NCI-H1417 (cell line): ENCODE measurements at places on chromosomes 11 and 22.

DNA sequence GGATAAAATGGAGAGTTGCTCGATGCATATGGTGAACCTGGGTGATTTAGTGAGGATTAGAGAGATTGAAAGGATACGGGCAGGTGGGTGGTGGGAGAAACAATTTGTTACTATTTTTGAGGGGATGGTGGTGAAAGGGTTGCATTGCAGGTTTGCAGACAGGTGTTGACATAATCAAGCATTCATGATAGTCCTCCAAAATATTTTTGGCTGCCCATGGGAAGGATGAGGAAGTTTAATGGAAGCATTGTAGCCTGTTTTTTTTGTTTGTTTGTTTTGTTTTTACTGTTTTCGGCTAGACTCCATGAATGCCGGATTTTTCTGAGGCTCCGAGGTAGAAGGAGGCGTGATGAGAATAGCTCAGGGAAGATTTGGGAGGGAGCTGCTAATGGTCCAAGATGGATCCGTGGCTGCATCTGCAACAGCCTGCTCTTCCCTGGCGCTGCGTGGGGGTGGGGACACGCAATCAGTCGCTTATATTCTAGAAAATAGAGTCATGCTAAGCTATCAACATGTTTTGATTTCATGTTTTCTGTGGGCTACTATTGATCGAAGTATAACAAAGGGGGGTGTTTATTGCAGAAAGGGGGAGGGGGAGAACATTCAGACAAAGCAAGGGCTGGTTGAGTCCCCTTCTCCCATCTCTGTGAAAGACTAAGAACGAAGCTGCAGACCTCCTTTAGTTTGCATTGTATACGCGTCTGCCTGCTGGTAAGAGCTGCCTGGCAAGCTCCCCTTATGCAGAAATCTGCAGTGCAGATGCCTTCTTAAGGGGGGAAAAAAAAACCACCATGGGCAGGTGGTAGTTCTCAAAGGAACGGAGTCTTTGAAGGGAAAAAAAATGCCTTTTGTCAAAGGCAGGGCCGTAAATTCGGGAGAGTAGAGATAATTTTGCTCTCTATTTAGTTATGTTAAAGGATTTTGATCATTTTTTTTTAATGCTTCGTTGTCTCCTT is 1.0 kb downstream of the RTN3 start:
- DNase-seq = peak; percentile 74

- DNase-seq = no peak
Observed at GRCh38 chr11:64090806-64091516, 55.2 kb downstream of the FLRT1 start.

DNA sequence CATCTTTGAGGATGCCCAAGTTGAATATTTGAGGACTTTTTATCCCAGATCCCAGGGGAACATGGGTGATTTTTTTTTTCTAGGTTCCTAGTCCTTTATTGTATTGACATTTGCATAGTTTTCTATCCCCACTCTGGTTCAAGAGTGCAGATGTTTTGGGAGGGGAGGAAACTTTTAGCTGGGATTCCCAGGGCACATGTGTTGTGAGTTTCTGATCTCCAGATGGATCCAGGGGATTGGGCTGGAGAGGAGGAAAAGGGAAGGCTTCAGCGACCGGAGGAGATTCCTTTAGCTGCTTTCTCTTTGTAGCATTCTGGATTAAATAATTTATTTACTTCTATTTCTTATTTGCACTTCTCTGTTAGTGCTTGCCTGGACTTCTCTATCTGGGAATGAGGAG is 14.7 kb upstream of the SORL1-AS1 start:
- no peak for DNase-seq

DNA sequence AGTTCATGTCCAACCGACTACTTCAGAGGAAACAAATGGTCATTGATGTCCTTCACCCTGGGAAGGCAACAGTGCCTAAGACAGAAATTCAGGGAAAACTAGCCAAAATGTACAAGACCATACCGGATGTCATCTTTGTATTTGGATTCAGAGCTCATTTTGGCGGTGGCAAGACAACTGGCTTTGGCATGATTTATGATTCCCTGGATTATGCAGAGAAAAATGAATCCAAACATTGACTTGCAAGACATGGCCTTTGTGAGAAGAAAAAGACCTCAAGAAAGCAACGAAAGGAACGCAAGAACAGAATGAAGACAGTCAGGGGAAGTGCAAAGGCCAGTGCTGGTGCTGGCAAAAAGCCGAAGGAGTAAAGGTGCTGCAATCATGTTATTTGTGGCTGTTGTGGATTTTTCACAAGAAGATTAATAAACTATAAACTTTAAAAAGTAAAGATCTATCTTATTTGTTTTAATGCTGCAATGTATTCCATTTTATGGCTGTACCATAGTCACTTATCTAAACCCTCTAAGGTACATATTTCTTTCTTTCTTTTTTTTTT is 20.1 kb upstream of the HIPK3 start:
- no peak for DNase-seq

- DNase-seq = no peak
Observed at GRCh38 chr11:31959716-31960115, 131.2 kb upstream of the RCN1 start.

DNA sequence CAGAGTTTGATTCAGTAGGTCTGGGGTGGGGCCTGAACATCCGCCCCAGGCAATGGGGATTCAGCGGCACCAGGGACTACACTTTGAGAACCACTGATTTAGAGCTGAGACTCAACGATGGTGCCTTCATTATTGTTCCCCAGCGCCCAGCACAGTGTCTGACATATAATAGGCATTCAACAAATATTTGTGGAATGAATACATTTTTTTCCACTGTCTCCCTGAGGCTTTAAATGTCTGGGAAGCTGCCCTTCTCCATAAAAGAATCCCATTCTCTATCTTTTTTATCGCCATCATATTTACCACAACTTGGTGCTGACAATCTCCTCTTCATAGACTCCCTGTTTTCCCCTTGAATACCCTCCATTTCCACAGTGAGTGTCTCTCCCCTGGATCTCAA is 23.6 kb upstream of the LMO2 start:
- no peak for DNase-seq

- no peak for DNase-seq
Observed at GRCh38 chr22:43269646-43270045, 73.5 kb downstream of the SCUBE1 start.

DNA sequence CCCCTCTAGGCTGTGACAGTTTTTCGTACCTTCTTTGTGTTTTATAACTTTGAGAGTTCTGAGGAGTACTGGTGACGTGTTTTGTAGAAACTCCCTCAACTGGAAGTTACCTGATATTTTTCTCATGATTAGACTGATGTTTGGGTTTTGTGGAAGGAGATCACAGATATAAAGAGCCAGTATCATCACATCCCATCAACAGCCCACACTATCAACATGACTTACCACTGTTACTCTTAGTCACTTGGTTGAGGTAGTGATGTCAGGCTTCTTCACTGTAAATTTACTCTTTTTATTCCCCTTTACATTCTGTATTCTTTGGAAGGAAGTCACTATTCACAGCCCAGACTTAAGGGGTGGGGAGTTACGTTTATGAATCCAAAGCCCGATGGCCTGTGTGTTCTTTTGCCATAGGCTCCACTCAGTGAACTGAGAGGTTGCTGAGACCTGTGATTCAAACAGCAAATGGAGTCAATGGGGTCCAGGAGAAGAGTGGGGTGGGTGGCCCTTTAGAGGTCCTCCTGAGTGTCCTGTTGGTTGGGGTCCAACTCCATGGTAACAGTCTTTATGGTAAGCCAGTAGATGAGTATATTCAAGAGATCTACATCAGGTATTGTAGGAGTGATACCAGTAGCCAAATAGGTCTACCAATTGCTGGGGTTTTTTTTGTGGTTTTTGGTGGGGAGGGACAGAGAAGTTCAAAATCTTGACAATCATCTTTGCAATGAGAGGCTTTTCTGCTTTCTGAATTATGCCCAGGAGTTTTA is 15.2 kb upstream of the MS4A4E start:
- DNase-seq = no peak

GRCh38 chr11:19767627-19768151 is 55.1 kb downstream of the NAV2 start:
- no peak for DNase-seq

- DNase-seq = no peak
Observed at GRCh38 chr11:61526956-61527731, 18.6 kb downstream of the LRRC10B start.

DNA sequence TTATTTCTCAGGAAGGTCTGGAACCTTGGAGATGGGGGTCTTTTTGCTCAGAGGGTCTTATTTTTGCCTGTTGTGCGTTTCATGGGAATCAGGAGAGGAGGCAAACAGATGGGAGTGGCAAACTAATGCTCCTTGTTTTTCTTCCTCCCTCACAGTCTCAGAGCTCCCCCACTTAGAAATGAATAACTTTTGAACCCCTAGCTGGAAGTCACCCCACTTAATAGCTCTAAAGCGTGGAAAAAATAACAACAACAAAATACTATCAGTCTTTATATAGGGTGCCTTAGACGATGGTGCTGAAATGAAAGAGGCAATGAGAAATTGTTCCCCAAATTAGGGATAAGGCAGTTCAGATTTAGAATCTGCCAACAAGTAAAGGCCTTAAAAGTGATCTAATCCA is 76.8 kb upstream of the BDNF start:
- DNase-seq = no peak

- peak; percentile 44 for DNase-seq
Observed at GRCh38 chr22:50531546-50531961, 1.7 kb upstream of the TYMP start.

DNA sequence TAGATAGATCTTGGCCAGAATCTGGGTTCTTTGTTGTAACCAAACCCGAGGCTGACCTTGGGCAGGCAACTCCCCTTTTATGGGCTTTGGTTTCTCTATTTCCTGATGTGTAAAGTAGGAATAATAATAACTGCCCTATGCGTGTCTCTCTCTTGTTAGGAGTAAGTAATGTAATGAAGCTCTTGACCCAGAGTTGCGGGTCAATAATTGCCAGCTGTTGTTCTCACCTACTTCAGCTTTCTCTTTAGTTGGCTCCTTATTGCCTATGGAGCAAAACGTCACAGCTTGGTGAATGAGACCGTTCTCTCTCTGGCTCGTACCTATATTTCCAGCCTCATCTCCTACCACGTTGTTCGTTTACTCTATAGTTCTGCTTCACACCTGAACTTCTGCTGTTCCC is 56.6 kb upstream of the KIRREL3 start:
- peak; percentile 32 for DNase-seq

GRCh38 chr22:36673821-36674220 is 29.7 kb downstream of the CACNG2 start:
- DNase-seq = no peak

- no peak for DNase-seq
Observed at GRCh38 chr11:3157381-3158130, 7.6 kb downstream of the OSBPL5 start.

GRCh38 chr11:127362754-127363308 is 362.3 kb upstream of the KIRREL3 start:
- no peak for DNase-seq

- DNase-seq = no peak
Observed at GRCh38 chr11:108218912-108219783, 3.3 kb downstream of the NPAT start.

DNA sequence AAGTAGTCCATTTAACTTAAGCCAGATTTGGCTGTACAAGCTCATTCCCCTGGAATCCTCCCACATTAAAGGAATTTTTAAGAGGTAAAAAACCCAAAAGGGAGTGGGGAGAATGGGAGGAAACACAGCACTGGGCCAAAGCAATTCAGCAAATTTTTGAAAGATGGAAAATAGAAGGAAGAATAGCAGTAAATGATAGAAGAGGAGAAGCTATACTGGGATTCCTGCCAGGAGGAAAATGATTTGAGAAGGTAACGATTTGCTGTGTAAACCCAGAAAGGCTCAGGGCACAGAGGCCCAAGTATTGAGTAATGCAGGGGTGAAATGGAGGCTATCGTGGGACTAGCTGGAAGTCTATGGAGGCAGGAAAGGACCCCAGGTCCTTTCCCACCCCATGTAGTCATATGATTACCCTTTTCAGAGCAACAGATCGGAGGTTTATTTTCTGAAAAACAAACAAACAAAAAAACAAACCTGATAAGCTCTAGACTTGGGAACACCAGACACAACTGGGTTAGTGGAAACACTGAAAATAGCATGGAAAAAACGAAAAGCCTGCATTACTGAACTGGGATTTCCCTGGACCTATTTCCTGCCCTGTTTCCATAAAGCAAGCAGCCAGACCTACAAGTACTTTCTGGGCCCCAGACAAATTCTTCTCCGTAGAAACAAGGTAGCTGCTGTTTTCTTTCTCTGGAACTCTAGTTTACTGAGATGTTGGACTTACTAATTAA is 140.0 kb downstream of the SWAP70 start:
- DNase-seq = no peak

GRCh38 chr11:88355887-88356286 is 18.4 kb upstream of the CTSC start:
- DNase-seq = no peak

DNA sequence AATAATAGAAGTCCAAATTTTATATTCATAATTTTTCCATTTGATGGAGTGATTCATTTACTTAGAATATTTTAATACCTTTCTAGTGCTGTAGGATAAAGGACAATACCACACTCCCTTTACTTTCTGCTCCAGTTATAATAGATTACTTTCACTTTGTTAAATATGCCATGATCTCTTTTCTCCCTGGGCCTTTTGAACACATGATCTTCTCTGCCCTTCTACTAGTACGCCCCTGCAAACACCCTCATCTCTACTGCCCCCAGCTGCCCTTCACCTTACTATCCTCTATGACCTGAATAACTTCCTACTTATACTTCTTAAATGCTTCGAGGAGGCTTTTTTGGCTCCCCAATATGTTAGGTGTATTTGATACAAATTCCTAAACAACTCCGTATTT is 177.3 kb downstream of the GUCY1A2 start:
- DNase-seq = no peak

GRCh38 chr22:23604939-23605712 is 25.0 kb upstream of the IGLL1 start:
- DNase-seq = no peak

DNA sequence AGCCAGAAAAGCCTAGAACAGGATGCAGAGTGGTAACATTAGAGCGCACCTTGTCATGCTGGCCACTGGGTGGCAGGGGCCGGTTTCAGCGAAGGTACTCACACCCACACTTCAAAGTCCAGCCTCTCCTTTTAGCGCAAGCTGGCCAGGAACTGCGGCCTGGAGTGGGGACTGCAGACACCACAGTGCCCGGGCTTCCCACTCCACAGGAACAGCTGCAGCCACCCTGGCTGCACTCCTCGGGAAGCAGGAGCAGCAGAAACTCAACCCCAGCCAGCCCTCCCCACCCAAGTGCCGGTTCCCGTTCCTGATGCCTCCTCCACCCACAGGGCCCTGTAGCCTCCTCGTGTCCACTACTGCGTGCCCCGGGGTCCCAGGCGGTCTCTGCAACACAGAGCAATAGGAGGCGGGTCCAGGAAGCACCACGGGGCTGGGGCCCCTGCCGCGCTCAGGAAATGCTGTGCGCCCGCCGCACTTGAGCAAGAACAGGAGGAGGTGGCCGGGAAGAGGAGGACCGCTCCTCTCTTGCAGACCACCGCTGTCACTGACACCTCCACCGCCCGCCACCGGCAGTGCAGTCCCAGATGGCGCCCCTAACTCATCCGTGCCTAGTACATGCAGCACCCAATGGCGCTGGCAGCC is 2.2 kb downstream of the RFPL2 start:
- DNase-seq = peak; percentile 41

GRCh38 chr11:2577031-2577990 is 122.5 kb downstream of the KCNQ1OT1 start:
- no peak for DNase-seq

- DNase-seq = no peak
Observed at GRCh38 chr22:27986937-27987336, 67.9 kb upstream of the PITPNB start.
